ENCODE measurements at places on chromosomes 2 and 18. TPM values are rescaled to one million over a fixed set of nuclear protein-coding genes. Genes with fewer than 3 reads are reported as not detected.

DNA sequence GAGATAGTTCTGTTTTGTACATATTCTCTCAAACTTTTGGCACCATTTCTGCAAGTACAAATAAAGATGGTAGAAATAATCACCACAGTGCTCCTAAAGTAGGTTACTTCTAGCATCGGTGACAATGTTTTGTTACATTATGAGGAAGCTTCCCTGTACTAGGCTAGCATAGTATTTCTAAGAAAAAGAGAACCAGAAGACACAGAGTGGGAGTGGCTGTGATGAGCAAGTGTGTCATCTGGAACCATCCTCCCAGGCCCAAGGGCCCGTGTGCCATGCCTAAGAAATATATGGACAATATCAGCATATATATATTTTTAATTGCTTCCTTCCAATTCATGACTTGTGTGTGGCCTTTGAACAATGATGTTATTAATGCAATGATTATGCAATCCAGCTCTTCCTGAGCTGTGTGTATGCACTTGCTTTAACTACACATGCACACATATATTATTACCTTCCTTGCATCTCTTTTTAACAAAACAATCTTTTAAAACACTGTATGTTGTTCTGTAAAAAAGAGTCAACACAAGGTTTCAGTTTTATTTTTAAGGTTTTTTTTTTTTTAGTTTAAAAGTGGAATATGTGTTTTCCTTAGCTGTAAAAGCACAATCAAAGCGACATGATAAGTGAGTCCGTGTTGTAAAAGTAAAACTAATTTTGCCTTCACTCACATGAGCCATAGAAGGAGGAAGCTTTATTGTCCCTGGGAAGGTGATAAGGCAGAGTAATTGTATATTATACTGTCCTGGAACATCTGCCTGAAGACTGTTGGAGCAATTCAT is 303.9 kb downstream of the ZNF407 start:
- DNase-seq = no peak

DNA sequence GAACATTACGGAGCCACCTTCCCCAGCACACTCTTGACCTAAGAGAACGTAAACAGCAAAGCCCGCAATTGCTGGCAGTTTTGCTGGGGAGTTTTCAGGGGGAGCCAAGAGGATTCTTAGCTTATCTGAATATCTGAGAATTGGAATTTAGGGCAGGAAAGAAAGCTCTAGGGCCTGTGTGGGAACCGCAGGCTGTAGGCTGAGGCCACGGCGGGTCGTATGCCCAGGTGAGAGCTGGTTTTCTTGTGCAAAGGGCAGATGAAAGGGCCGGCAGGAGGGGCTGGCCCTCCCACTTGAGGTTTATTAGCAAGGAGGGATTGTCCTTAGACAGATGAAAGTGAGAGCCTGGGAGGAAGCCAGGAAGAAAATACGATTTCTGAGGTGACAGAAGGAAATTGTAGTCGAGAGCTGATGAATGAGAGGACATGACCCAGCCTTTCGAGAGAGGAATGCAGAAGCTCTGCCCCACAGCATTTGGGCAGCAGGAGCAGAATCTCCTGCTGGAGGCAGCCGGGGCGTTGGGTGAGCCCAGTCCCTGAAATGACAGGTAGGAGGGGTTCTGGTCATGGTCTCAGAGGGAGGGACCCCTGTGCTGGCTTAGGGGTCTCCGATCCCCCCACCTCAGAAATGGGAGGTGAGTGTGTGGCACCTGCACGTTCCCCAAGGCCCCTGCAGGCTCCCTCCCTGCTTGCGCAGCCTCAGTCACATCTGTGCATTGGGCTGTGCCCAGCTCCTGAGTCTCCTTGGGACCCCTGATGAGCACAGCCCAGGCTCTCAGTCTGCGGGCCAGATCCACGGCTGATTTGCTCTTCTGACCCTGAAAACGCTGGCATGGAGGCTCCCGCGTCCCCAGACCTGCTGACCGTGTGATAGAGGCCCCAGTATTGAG is 61.1 kb downstream of the CABLES1 start:
- no peak for DNase-seq

DNA sequence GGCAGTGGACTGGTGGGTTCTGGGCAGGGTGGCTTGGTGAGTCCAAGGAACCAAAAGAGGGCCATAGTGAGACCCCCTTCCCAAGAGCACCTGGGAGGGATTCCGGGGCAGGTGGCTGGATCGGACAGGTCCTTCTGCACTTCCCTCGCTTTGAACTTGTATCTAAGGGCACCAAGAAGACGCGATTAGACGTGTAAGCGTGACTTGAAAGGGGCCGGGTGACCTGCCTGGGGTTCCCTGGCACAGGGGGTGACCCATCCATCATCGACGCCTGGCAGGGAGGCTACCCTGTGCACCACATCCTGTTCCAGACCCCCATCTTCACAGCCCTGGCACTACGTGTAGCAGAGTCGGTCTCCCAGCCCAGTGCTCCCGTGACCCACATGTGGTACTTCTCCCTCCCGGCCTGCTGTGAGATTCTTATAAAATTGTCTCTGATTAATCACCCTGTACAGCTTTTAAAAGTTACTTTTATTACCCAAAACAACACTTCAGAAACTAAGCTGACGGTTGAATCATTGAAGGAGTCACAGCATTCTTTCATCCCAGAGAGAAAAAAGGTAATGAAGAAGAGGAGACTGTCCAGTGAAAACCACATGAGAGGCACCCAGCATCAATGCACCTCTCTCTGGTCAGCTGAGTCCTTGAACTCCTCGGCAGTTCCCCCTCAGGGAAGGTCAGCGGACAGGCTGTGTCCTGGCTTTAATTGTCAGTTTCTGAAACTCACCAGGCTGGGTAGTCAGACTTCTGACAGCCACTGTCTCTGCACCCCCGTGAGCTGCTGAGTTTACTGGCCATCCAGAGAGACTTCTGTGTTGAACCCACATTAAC is 13.0 kb downstream of the SH3BP4 start:
- DNase-seq = peak; percentile 64

DNA sequence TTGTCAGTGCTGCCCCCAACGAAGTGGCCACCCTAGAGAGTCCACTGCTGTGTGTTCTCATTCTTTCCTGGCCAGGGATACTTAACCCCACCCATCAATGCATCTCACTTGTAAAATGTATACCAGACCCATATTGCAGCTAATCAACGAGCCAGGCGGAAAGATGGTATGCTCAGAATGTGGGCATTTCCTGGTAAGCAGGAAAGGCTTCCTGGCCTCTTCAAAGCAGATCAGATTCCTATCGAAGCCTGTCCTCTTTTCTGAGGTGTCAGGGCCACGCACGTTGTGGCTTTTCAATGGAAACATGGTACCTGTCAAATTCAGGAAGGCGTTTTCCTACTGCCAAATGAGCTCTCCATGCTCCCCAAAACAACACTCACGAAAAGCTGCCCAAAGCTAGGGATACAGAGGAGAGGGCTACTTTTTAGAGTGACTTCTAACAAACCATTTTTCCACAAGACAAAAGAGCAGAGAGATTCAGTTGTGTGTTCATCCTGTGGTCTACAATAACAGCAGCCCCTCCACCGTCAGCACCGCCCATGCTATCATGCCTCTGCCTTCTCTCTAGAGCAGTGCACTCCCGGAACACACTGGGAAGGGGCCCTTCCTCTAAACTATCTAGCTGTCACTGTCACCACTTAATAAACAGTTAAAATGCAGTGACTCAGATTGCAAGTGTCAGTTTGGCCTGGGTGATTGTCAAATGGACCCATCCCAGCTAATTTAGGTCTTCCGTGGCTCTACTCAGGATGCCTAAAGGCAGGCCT is 535.1 kb downstream of the RNF144A start:
- no peak for DNase-seq

GRCh38 chr18:54184836-54185235 is 39.6 kb downstream of the MBD2 start:
- DNase-seq = no peak

DNA sequence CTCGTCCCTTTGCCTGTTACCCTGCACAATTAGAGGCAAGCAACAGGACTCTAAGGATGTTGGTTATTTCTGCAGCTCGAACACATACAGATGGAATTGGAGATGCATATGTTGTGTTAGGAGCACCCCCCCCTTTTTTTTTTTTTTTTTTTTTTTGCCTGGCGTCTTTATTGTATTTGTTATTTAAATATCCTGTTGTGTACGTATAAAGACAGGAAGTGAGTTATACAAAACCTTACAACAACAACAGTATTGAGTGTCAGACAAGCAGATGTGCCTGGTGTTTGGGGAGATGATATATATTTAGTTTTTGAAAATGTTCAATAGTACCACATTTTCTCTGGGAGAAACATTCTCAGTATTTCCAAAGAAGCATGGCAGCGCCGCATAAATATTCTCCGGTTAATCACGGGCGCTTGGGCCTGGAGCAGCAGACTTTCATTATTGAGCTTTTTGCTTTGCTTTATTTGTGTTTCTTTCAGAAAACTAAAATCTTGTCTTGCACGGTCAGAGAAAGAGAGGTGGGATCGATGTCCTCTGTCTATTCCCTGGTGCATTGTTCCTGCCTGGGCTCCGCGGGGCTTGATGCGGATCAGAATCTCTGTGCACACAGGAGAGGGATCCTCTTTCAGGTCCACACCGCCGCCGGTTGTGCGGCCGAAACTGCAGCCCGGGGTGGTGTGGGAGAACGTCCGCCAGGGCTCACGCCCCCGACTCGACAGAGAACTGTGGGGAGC is 23.2 kb upstream of the ZNF516 start:
- no peak for DNase-seq

DNA sequence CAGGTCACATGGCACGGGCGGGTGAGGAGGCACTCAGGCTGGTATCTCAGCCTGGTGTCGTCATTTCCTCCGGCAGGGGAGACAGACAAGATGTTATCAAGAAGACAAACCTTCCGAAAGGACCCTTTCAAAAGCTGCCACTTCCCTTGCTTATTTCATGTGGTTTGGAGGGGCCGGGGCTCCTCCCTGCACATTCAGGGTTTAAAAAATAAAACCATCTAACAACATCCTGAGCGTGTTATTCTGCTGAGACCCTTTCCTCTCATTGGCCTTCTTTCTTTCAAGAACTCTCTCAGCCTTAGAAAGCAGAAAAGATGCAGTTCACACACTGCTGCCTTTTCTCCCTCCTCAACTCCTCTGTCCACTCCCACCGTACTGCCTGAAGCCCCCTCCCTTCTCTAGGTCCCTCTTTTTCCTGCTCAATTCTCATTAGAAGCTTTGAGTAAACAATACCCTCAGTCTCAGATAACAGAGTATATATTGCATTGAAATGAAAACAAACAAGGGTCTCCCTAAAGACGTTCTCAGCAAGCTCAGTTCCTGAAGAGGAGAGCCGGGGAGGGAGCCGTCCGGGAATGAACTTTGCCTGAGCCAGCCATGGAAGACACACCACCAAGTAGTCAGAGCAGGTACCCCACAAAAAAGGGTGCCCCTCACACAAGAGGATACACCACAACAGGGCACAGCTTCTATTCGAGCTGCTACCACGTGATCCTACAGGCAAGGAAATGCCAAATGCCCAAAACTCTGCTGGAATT is 9.7 kb downstream of the SMAD7 start:
- no peak for DNase-seq

- no peak for DNase-seq
These were observed 1.6 kb upstream of the TWIST2 start for GRCh38 chr2:238846378-238846627.

GRCh38 chr2:55482186-55482884 is 37.2 kb upstream of the CFAP36 start:
- no peak for DNase-seq

- DNase-seq = no peak
These were observed 146.1 kb upstream of the SATB2 start for GRCh38 chr2:199603721-199604291.

DNA sequence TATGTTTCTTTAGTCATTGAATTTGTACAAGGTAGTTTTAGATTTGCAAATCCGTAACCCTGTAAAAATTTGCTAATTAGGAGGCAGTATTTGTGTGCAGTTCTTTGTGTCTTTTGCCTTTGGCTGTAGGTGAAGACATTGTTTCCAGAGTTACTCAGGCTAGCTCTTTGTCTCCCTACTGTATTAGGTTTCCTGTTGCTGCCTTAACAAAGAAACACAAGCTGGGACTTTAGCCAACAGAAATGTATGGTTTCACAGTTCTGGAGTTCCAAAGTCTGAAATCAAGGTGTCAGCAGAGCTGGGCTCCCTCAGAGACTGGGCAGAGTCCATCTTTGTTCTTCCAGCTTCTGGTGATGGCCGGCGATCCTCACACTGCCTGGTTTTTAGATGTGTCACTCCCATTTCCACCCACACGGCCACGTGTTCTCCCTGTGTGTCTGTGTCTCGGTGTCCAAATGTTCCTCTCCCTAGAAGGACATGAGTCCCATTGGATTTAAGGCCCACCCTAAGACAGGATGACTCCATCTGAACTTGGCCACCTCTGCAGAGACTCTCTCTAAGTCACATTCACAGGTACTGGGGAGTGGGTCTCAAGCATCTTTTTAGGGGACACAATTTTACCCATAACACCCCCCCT is 309.7 kb downstream of the GALR1 start:
- DNase-seq = no peak

GRCh38 chr2:233553366-233553765 is 13.2 kb downstream of the USP40 start:
- DNase-seq = no peak

GRCh38 chr2:67002618-67003371 is 394.3 kb upstream of the ETAA1 start:
- DNase-seq = no peak

DNA sequence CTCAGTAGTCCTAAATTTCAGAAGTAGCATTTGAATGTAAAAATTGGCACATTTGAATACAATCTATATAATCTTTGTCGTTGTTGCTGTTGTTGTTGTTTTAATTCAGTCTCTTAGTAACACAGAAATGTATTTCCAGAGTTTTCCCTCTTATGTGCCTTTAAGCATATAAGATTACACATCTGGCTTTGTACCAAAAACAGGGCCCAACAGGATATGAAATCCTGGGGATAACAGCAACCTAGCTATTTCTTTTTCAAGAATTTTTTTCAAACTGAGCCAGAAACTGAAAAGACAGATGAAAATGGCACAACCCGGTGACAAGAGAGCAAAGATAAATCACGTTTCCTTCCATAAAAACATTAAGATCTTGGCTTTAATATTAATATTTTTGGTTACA is 906.7 kb downstream of the NRXN1 start:
- DNase-seq = no peak

LHCGR gene
- 1.7 TPM for total RNA-seq

DHRS9 gene
- total RNA-seq = 2.8 TPM

CACNB4 gene
- total RNA-seq = 1.7 TPM

LIPG gene
- total RNA-seq = 2.2 TPM

CCDC88A gene
- total RNA-seq = 64.6 TPM

MOB1A gene
- total RNA-seq = 109 TPM

ZNF396 gene
- 1.7 TPM for total RNA-seq

BCL11A gene
- 0.64 TPM for total RNA-seq

GKN2 gene
- total RNA-seq = not detected

TMEM163 gene
- total RNA-seq = 1.9 TPM

MEMO1 gene
- total RNA-seq = 38.8 TPM

EMILIN2 gene
- 37.2 TPM for total RNA-seq

SKOR2 gene
- not detected for total RNA-seq

SLC16A14 gene
- 2.5 TPM for total RNA-seq

GRHL1 gene
- 18.0 TPM for total RNA-seq
